ENCODE measurements at places on chromosomes 3 and 15.

DNA sequence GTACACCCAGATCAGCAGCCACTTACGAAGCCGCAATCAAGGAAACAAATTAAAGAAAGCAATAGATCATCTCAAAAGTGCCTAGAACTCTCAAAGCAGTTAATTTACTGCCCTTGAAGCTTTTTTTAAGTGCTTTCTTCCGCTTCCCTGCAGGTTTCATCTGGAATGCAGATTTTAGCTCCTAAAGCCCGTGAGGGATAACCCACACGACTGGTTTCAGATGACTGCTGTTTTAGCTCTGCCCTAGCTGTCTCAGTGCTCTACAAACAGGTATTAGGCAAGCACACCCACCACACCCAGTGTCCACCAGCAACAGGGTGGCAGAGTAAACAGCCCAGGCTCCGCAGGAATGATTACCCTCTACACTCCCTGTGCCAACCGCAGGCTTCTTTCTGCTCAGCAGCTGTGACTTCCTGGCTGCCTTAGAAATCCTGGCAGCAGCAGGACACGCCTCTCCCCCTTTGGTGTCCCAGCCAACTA, 126.0 kb downstream of the FMN1 start:
- DNase-seq, result peak; percentile 46

DNA sequence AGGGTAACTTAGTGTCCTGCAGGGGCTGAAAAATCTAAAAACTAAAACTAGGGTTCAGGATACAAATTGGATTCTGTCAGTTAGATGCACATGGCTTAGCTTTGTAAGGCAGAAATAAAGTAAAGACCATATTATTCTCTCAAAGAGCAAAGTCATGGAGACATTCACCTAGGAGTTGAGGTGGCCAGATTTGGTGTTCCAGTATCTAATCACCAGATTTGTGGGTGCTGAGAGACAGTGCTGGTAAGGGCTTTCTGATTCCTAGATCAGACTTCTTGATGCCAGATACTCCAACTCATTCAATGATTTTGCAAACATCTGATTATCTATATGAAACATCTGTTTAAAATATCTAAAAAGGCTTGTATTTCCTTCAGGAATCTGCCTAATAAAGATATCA, 28.3 kb upstream of the TBC1D5 start:
- DNase-seq, result no peak

- no peak for DNase-seq
Measured at GRCh38 chr15:67472957-67473356, 48.0 kb upstream of the C15orf61 start.

DNA sequence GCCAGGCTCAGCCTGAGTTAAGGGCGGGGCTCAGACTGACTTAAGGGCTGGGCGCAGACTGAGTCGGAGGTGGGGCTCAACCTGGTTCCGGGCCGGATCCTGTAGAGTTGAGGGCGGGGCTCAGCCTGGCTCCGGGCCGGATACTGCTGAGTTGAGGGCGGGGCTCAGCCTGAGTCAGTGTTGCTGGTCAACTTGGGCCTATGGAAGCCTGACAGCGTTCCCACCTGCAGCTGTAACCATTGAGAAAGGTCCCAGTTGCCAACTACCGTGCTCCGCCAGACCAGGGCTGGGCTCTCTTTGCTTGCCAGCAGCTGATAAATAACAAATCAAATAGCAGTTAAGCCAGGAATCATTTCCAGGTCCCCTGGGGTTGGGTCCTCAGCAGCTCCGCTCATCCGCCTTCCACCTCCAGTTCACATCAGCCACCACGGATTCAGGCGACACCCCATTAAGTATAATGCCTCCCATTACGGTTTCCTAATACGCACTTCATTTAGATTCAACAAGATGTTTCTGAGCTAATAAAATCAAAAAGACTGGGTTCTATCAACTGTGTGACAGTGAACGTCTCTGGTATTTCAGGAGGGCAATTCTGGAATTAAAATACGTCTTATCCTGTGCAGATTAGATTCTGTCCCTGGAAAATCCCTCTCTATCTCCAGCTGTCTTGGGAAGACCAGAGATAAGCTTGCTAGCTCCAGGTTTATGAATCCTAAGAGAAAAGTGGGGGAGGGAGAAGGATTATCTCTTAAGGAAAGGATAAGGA, 7.3 kb downstream of the GRIP2 start:
- no peak for DNase-seq

DNA sequence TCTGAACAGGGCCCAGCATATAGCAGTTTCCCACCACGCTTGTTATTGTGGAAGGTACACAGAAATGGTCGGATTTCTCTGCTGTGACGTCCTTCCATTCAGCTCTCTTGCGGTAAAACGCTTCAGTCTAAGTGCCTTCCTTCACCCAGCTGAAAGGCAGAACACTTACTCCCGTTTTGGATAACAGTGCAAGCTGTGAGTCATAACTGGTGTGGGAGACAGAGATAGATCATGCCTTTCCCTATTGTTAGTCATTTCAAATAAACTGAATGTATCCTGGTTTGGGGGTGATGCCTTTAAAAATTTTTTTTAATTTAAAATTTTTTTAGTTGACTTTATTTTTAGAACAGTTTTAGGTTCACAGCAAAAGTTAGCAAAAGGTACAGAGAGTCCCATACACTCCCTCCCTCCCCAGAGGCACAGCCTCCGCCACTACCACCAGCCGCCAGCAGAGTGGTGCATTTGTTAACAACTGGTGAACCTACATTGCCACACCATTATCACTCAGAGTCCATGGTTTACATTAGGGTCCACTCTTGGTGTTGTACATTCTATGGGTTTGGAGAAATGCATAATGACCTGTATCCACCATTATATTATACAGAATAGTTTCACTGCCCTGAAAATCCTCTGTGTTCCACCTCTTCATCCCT, 94.9 kb upstream of the NSMCE3 start:
- no peak for DNase-seq

- no peak for DNase-seq
Measured at GRCh38 chr15:77658304-77658703, 25.6 kb upstream of the LINGO1 start.

DNA sequence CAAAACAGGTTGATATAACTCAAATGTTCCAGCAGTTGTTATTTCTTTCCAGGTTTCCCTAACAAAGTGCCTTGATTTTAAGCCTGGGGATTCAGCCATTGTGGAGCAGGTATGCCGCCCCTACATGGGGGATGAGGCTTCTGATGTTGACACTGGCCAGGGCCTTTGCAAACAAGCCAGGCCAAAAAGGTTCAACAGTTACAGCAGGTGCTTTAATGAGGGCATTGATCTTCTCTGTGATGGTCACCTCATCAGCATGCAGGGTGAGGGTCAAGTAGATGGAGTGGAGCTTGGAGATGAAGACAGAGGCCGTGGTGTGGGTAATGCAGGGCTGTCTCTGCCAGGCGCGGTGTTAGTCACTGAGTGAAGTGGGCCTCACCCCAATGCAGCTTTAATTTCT, 22.6 kb upstream of the EHHADH start:
- DNase-seq, result no peak

DNA sequence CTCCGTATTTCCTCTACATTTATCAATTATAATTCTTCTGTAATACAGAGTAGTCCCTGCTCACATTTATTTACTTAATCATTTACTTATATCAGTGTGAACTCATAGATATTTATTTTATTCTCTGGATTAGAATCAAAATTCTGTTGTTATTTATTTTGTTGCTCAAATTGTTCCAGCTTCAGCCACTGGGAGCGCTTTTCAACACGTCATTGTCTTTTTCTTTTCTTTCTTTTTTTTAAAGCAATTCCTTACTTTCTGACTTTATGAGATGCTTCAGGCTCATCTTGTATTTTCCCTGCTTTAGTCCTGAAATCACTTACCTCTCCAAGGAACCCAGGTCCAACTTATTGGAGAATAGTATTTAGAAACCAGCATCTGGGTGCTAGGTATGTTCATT, 53.4 kb downstream of the GLCE start:
- DNase-seq, result no peak

GRCh38 chr15:84992157-84992944, 10.7 kb downstream of the PDE8A start:
- no peak for DNase-seq

DNA sequence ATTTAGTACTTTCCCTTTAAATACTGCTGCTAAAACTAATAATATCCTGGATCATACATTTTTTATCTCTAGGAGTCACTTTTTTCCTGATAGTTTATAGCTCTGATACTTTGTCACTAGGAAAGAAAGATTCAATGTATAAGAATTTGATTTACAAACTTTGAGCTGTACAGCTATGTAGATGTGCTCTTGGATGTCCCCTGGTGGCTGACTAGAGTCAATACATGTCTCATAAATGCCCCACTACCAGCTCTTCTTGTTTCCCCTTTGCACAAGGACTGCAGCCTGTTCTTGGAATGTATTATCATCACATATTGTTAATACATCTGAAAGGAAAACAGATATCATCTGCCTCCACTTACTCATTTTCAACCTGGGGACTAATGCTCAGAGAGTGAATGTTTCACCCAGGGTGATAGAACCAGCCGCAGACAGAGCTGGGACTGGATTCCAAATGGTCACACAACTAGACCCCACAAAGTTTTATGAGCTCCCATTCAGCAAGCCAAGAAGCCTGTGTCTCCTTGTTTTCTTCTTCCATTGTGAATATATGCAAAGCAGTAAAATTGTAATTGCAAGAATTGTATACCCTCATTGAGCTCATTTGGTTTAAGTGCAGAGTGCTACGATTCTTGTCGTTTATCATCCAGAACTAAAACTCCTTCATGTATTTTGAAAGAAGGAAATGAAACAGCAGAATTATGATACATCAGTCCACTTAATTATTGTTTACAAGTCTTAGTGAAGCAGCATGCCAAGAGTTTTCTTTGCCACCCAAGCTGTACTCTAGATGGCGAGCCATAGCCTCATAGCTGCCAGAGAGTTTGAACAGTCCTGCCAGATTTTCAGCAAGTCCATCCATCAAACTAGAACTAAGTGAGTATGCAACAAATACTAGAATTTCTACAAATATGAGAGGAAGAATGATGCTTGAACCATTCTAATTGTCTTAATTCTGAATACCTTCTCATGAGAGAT, 261.6 kb upstream of the LMCD1 start:
- no peak for DNase-seq

- DNase-seq, result no peak
Measured at GRCh38 chr3:156300929-156301840, 180.8 kb downstream of the KCNAB1 start.

GRCh38 chr3:127673191-127674100, 694 bp downstream of the ABTB1 start:
- no peak for DNase-seq

GRCh38 chr3:32872487-32873382, 54.9 kb downstream of the TRIM71 start:
- DNase-seq, result no peak

DNA sequence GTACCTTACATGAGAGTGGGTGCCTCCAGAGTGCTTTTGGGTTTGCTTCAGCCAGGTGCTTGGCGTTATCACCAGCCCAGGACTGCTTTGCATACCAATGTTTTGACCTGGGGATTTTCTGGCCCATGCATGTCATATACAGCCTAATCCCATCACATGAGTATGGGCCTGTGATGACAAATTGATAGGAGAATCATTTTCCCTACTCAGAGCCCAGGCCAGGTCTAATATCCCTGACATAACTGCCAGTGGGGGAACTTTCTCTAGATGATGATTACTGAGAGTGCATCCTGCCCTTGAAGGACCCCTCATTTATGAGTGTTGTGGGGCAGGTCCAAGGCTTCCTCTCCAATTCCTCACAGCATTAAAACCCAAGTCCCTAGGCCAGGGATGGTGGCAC, 197.5 kb upstream of the LYSMD4 start:
- DNase-seq, result no peak

DNA sequence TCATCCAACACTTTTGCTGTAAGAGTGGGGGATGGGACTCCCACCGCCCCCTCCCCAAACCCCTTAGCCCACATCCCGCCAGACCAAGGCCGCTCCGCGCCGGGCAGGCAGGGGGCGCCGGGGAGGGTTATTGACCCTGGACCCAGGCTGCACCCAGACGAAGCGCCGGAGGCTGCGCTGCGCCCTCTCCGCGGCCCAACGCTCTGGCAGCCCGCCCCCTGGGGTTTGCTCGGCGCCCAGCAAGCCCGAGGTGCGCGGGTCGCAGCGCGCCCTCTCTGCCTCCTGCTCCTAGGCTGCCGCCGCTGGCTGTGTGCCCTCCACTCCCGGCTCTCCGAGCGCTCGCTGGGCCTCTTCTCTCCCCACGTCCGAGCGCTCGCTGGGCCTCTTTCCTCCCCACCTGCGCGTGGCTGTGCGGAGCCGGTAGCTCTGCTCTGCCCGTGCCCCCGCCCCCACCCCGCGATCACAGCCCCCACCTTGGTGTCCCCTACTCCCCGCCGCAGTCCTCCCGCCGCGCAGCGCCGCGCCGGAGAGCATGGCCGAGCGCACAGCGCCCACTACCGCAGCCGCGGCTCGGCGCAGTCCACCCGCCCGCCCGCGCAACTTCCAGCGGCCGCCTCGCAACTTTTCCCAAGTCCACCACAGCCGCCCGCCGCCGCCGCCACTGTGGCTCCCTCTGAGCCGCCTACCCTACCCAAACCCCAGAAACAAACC, 1.2 kb downstream of the MECOM start:
- DNase-seq, result no peak

- no peak for DNase-seq
Measured at GRCh38 chr15:71476823-71477222, 333.5 kb upstream of the NR2E3 start.

- DNase-seq, result no peak
Measured at GRCh38 chr3:34258271-34258998, 460.0 kb downstream of the PDCD6IP start.

DNA sequence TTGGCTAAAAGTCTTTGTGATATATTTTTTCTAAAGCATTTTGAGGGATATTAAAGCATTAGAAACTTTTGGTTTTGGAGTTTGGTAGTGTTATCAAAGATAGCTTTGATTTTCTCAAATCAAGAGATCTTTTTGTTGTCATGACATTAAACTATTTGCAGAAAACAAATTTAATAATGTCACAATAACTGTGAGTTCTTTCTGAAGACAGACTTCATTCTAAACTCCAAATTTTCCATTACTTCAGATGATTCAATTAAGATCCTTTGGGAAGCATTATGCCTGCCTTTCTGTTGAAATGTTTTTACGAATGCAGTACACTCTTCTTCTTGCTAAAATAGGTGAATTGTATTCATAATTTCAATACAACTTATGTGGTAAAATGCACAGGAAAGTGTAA, 145.4 kb downstream of the ALCAM start:
- DNase-seq, result no peak

DNA sequence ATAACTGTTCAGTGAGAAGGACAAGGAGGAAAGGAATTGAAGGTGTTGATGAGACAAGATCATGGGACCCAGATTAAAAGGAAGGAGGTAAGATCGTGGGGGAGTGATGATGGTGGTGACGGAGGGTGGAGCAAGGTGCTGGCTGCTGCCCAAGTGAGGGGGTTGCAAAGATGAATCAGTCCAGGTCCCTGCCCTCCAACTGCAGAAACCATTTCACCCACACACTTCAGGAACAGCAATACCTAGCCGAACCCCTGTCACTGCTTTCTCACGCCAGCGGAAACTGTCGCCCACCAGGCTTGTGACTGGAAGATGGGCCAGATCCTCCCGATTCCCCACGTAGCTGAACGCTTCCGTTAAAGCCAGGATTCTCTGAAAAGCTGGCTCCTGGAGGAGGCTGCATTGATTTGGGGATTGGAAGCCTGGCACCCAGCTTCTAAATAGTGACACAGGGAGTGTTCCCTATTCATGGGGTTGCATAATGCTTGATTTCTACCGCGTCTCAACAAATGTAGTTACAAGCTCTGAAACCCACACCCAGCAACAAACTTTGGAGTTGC, 3.2 kb upstream of the LSG1 start:
- DNase-seq, result no peak

Data from NCI-H748 treated with DMSO at 0.1 percent for 48 hours (cell line).